ENCODE measurements at places on chromosomes 3 and 15.

GRCh38 chr3:100606894-100607512, 2.4 kb upstream of the ADGRG7 start:
- no peak for DNase-seq

DNA sequence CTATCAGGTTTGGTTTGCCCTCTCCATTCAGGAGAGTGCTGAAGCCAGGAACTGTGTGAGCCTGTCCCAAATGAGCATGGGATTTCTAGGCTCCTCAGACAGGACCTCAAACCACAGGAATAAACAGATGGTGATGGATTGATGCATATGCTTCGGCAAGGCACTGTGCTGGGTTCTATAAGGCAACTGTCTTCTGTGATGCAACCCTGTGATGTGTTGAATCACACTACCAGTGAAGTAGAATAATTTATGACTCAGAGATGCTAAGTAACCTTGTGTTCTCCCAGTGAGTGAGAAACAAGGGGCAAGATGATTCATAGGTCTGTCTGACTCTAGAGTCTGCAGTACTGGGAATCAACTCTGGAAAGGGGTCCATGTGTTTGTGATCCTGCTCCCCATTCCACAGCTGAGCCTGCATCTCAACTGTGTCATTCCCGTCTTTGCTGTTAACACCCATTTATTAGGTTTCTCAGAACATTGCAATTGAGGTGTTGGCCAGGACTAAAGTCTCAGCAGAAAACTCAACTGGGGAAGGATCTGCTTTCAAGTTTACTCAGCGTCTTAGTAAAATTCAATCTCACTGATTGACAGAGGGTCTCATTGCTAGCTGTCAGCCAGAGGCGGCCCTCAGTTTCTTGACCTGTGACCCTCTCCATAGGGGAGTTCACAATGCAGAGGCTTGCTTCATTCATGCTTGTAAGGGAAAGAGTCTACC, 510.1 kb upstream of the CFAP20DC start:
- DNase-seq: no peak

- DNase-seq: no peak
These were observed 74.3 kb downstream of the SIDT1 start for GRCh38 chr3:113606539-113607218.

DNA sequence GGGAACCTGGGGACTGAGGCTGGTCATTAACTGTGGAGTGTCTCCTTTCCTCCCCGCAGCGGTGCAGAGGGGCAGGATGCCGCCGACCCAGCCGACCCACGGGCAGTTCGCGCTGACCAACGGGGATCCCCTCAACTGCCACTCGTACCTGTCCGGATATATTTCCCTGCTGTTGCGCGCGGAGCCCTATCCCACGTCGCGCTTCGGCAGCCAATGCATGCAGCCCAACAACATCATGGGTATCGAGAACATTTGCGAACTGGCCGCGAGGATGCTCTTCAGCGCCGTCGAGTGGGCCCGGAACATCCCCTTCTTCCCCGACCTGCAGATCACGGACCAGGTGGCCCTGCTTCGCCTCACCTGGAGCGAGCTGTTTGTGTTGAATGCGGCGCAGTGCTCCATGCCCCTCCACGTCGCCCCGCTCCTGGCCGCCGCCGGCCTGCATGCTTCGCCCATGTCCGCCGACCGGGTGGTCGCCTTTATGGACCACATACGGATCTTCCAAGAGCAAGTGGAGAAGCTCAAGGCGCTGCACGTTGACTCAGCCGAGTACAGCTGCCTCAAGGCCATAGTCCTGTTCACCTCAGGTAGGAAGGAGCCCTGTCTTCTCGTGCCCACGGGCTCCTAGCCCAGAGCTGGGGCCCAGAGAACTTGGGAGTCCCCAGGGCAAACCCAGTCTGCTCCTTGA, 3.7 kb downstream of the NR2F2 start:
- DNase-seq: no peak

- DNase-seq: no peak
These were observed 64.6 kb downstream of the CPN2 start for GRCh38 chr3:194286375-194287146.

- DNase-seq: no peak
These were observed 23.9 kb upstream of the ST3GAL6 start for GRCh38 chr3:98739266-98739665.

DNA sequence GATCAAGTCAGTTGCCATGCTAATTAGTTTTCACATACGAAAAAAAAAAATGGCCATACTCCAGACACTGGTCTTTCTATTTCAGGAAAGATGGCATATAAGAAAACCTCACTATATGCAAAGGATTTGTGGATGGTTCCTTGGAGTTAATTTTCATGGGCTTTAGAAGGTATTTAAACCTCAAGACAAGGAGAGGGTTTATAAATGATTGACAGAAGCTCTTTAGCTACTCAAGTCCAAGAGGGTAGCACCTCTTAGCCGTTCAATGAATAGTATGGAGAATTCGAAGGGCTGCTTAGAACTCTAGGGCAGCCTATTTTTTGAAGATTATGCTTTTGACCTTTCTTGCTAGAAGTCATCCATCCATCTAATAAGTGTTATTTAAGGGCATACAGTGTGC, 41.7 kb downstream of the RBMS3 start:
- no peak for DNase-seq
